Hepatocyte (in vitro differentiated cells): ENCODE measurements at places on chromosomes 5 and 9. TPM values are rescaled to one million over a fixed set of nuclear protein-coding genes. Genes with fewer than 3 reads are reported as not detected.

- no peaks in the 10 kb centered on the region for H3K27me3 ChIP-seq
- peak overlapping the region; percentile 89 for H3K27ac ChIP-seq
- peaks cover 4% of the 10 kb centered on the region for H3K4me1 ChIP-seq
- DNase-seq: peak; percentile 83
- no peak overlapping the region for H3K4me3 ChIP-seq
- no peaks in the 10 kb centered on the region for H3K36me3 ChIP-seq
Measured at GRCh38 chr5:126464959-126465358, 41.8 kb downstream of the GRAMD2B start.

- no peak for DNase-seq
- no peaks in the 10 kb centered on the region for H3K27me3 ChIP-seq
- H3K4me3 ChIP-seq: no peak overlapping the region
- H3K36me3 ChIP-seq: no peaks in the 10 kb centered on the region
- H3K27ac ChIP-seq: no peak overlapping the region
Measured at GRCh38 chr5:170110403-170111087, 4.8 kb downstream of the FOXI1 start.

ZNF169 gene
- 3.1 and 3.6 TPM in 2 replicates for total RNA-seq

CDC42SE2 gene
- total RNA-seq: 45.4 and 51.5 TPM in 2 replicates

GRCh38 chr5:61824396-61824795, 481.6 kb upstream of the KIF2A start:
- no peaks in the 10 kb centered on the region for H3K36me3 ChIP-seq
- H3K4me3 ChIP-seq: no peak overlapping the region
- no peak overlapping the region for H3K27ac ChIP-seq
- no peaks in the 10 kb centered on the region for H3K27me3 ChIP-seq
- H3K4me1 ChIP-seq: no peaks in the 10 kb centered on the region

IL33 gene
- total RNA-seq: 2.0 and 2.1 TPM in 2 replicates

HSPB3 gene
- 1.8 and 3.2 TPM in 2 replicates for total RNA-seq

DNA sequence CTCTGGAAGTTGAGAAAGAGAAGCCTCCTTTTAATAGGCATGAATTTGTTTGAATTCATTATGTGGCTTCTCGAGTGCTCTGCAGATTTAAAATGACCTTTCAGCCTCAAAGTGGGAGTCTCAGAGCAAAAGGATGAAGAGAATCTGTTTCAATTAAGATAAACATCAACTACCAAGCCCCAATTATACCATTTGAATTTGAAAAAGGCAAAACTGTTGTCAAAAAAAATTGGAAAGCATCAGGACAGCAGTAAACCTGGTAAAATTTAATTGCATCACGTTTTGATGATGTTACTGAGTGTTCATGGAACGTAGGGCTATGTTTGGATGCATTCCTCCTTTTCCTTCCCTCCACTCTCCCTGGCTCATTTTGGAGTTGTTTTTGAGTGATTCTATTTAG, 637.2 kb downstream of the PDE4D start:
- H3K27ac ChIP-seq: peak overlapping the region; percentile 8
- H3K27me3 ChIP-seq: no peaks in the 10 kb centered on the region
- no peak for DNase-seq
- peaks cover 23% of the 10 kb centered on the region for H3K4me1 ChIP-seq
- no peak overlapping the region for H3K4me3 ChIP-seq
- H3K36me3 ChIP-seq: no peaks in the 10 kb centered on the region

CYLC2 gene
- total RNA-seq: not detected in 2 replicates

ANKRD18B gene
- total RNA-seq: 0.13 and 0.68 TPM in 2 replicates

- no peaks in the 10 kb centered on the region for H3K27me3 ChIP-seq
- peak; percentile 93 for DNase-seq
- peak overlapping the region; percentile 97 for H3K4me3 ChIP-seq
- peak overlapping the region; percentile 85 for H3K27ac ChIP-seq
- no peaks in the 10 kb centered on the region for H3K4me1 ChIP-seq
Measured at GRCh38 chr5:116576053-116576713, 1.6 kb upstream of the SEMA6A start.

SH2D3C gene
- total RNA-seq: 0.23 and 0.96 TPM in 2 replicates

ANGPTL2 gene
- 17.6 and 18.0 TPM in 2 replicates for total RNA-seq

DNA sequence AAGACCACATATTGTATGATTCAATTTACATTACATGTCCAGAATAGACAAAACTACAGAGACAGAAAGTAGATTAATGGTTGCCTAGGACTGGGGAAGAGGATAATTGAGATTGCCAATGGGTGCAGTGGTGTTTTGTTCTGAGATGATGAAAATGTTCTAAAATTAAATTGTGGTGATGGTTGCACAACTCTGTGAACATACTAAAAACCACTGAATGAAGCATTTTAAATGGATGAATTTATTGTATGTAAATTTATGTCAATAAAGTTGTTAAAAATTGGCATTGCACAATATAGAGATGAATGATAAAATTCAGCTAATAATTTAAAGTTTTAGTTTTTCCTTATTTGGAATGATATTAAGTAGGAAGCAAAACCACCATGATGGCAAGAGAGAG, 109.5 kb upstream of the NR4A3 start:
- H3K4me1 ChIP-seq: no peaks in the 10 kb centered on the region
- H3K27ac ChIP-seq: no peak overlapping the region
- no peaks in the 10 kb centered on the region for H3K36me3 ChIP-seq
- DNase-seq: no peak
- no peak overlapping the region for H3K4me3 ChIP-seq

DNA sequence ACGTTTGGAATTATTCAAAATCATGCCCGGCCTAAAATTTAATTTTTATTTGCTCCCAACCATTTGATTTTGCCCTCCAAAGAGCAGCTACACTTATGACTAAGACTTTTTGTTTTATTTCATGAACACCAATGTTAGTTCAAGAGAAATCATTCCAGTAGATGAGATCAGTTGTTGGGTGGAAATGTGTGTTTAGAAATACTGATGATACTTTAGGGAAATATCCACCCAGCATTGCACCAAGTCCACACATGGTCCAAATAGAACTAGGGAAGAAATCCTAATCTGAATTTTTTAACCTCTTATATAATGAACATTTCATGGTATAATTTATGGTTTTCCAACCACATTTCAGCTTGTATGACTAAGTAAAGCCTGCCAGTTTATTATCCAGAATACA, 28.3 kb upstream of the GOLPH3 start:
- H3K4me3 ChIP-seq: no peak overlapping the region
- H3K4me1 ChIP-seq: no peaks in the 10 kb centered on the region
- no peaks in the 10 kb centered on the region for H3K36me3 ChIP-seq
- H3K27me3 ChIP-seq: no peaks in the 10 kb centered on the region

CCL21 gene
- not detected in 2 replicates for total RNA-seq

- H3K27me3 ChIP-seq: no peaks in the 10 kb centered on the region
- H3K4me3 ChIP-seq: no peak overlapping the region
- no peak for DNase-seq
- no peaks in the 10 kb centered on the region for H3K4me1 ChIP-seq
- H3K36me3 ChIP-seq: no peaks in the 10 kb centered on the region
Measured at GRCh38 chr9:93149361-93149760, 15.3 kb upstream of the NINJ1 start.

IQGAP2 gene
- total RNA-seq: 60.3 and 78.9 TPM in 2 replicates

DNA sequence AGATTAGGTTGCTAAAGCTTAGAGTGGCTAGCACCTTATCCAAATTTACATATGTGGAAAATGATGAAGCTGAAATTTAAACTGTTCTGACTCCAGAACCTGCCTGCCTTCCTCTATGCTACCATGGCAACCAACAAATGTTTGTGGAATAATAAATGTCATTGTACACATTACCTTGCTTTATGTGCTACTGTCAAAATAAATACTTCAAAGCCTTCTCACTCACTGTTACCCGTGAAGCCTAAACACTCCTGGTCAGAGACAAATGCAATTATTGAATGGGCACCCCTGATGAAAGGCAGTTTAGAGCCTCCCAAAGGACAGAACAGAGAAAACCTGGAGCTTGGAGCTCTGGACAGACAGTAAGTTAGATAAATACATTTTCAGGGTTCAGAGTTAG, 158.6 kb downstream of the FAM114A2 start:
- no peak overlapping the region for H3K27ac ChIP-seq
- no peaks in the 10 kb centered on the region for H3K27me3 ChIP-seq
- H3K4me3 ChIP-seq: no peak overlapping the region
- H3K36me3 ChIP-seq: no peaks in the 10 kb centered on the region
- DNase-seq: no peak

MEIKIN gene
- not detected in 2 replicates for total RNA-seq

DNA sequence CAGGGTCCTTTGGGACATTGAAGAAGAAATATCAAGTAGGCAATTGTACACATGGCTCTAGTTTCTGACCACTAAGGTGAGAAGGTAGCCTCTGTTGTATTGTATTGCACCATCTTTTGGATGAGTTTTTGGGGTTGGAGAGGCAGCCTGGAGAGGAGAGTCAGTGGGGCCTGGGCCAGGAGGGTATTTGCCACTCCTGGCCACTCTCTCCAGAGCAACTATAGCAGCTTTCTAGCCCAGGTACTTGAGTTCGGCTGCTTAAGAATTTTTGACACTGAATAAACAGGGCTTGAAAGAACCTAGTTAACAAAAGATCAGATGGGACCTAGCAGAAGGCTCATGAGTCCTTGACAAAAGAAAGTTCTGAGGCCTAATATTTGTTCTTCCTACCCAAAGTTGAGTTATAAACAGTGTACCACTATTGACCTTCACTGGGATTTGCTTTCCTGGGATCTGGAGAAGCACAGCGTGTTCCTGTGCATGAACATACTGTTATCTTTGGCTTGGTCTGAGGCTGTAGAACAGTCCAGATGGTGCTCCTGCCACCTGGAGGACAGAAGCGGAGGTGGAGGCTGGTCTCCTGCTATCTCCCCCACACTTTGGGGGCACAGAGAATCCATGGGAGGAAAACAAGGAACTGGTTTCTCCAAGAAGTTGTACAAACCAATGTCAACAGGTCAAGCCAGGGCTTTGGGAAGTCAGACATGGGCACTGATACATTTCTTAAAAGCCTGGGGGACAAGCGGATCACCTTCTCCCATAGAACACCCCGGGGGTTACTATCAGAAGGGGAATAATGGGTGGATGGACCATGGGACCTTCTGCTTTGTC, 110.4 kb upstream of the LIFR start:
- peaks cover 8% of the 10 kb centered on the region for H3K4me1 ChIP-seq
- H3K27me3 ChIP-seq: no peaks in the 10 kb centered on the region
- H3K27ac ChIP-seq: no peak overlapping the region
- DNase-seq: peak; percentile 71
- H3K4me3 ChIP-seq: no peak overlapping the region

DNA sequence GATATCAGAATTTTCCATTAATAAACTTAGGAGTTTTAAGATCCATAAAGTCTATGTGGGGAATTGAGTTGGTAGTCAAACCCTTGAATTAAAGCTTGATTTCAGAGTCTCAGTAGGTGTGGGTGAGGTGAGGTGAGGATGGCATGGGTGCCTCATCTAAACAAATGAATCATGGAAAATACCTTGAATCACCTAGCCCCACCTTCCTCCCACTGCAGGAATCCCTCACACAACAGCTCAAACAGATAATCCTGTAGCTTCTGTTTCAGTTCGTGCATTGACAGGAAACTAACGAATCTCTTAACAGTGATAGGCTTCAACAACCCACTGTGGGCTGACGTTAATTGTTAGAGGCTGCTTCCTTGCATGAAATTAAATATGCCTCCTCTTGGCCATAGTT, 185.0 kb downstream of the SREK1 start:
- no peak overlapping the region for H3K27ac ChIP-seq
- no peaks in the 10 kb centered on the region for H3K4me1 ChIP-seq
- H3K4me3 ChIP-seq: no peak overlapping the region
- H3K27me3 ChIP-seq: no peaks in the 10 kb centered on the region

DNA sequence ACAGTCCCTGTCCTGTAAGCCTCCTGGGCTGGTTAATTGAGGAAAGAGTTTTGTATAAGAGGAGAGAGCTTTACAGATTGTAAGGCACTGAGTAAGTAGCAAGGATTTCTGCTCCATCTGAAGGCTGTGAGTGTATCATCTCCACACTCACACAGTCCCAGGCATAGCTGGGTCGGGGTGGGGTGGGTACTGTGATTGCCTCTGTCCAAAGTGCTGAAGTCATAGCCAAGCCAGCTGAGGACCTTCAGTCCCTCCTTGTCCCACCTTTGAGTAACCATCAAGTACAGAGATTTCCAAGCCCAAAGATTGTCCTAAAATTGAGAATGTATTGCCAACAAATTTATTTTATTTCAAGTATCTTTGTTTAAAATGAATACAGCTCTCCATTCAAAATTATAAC, 5.5 kb upstream of the DNAJB5 start:
- H3K4me3 ChIP-seq: no peak overlapping the region
- H3K4me1 ChIP-seq: no peaks in the 10 kb centered on the region
- no peaks in the 10 kb centered on the region for H3K36me3 ChIP-seq
- H3K27ac ChIP-seq: no peak overlapping the region
- H3K27me3 ChIP-seq: peaks cover 3% of the 10 kb centered on the region

FAM151B gene
- 2.7 and 5.3 TPM in 2 replicates for total RNA-seq

DNA sequence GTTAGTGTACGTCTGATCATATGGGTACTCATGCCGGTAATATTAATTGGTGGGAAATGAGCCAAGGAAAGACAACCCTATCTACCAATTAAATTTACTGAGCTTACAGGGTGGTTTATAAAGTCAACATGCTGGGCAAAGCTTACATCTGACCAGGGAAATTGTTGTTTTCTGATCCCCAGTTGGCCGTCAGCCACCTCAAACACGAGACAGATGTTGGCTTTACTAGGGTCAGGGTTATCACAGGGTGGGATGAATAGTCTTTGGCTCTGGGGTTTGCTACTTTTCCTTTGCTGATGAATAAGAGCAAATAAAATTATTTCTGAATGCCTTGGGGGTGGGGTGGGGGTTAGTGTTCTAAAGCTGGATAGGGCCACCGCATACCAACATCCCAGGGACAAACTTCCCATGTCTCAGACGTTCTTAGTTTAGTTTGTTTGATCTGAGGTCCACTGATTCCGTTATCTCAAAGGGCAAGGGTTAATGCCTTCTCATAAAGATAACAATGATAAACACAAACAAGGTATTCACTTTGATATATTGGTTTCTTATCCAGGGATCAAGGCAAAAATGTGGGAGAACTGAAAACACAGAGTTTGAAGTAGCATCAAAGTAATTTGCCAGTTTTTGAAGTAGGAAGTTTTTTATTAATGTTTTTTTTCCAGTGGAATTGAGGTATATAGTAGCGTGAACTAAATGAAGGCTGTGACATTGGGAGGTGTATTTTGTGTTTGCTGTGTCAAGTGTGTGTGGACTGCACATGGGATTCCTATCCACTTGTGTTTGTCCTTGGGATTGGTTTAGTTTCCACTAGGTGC, 109.1 kb upstream of the RPS23 start:
- peak; percentile 42 for DNase-seq
- no peaks in the 10 kb centered on the region for H3K27me3 ChIP-seq
- H3K36me3 ChIP-seq: no peaks in the 10 kb centered on the region
- H3K4me1 ChIP-seq: peaks cover 26% of the 10 kb centered on the region
- H3K27ac ChIP-seq: peak overlapping the region; percentile 81

- H3K36me3 ChIP-seq: no peaks in the 10 kb centered on the region
- DNase-seq: no peak
- H3K27ac ChIP-seq: no peak overlapping the region
- no peak overlapping the region for H3K4me3 ChIP-seq
- H3K27me3 ChIP-seq: no peaks in the 10 kb centered on the region
Measured at GRCh38 chr9:136054798-136055714, 40.0 kb downstream of the NACC2 start.

GRCh38 chr5:141392429-141393198, at the start of gene PCDHGA8:
TSS of gene PCDHGA8 (plus strand) at chr5:141392633. CDS start at chr5:141392814, 181 bp downstream.
- H3K27ac ChIP-seq: no peak within 1 kb of the TSS
- H3K4me3 ChIP-seq: no peak within 1 kb of the TSS
- no peak for DNase-seq
- H3K4me1 ChIP-seq: no peaks in the 10 kb centered on the region
- no peaks in the 10 kb centered on the region for H3K27me3 ChIP-seq
- H3K36me3 ChIP-seq: no peaks in the 10 kb centered on the region

FOXD1 gene
- total RNA-seq: 0.33 and 1.6 TPM in 2 replicates
